ENCODE measurements at places on chromosomes 1 and 21.

DNA sequence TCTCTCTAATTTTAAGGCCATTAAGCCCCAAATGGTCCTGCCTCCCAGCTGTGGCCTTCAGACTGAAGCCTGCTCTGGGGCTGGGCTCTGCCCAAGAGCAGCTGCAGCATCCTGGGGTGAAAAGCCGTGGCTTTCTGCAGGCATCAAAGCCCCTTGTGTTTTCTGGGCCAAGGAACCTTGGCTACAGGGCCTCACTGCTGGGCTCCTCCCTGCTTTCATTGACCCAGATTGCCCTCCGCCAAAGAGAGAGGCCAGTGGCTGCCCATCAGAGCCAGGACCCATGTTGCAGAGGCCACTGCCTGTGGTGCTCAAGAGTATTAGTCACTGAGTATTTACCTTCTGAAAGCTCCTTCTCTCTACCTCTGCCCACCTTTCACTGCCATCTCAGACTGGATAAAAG, 1.6 kb downstream of the ZNF648 start:
- H3K4me3 ChIP-seq: no peak overlapping the region
- H3K36me3 ChIP-seq: no peaks in the 10 kb centered on the region
- H3K4me1 ChIP-seq: no peaks in the 10 kb centered on the region
- peaks cover 9% of the 10 kb centered on the region for H3K27me3 ChIP-seq
- DNase-seq: no peak

GRCh38 chr1:178973652-178974101, 52.0 kb upstream of the FAM20B start:
- DNase-seq: no peak
- H3K27me3 ChIP-seq: no peaks in the 10 kb centered on the region
- no peak overlapping the region for H3K4me3 ChIP-seq
- no peaks in the 10 kb centered on the region for H3K36me3 ChIP-seq

- DNase-seq: no peak
- H3K4me3 ChIP-seq: no peak overlapping the region
- no peaks in the 10 kb centered on the region for H3K27me3 ChIP-seq
- H3K4me1 ChIP-seq: no peaks in the 10 kb centered on the region
- no peak overlapping the region for H3K27ac ChIP-seq
- no peaks in the 10 kb centered on the region for H3K36me3 ChIP-seq
Measured at GRCh38 chr1:85894651-85895050, 186.4 kb upstream of the ZNHIT6 start.

DNA sequence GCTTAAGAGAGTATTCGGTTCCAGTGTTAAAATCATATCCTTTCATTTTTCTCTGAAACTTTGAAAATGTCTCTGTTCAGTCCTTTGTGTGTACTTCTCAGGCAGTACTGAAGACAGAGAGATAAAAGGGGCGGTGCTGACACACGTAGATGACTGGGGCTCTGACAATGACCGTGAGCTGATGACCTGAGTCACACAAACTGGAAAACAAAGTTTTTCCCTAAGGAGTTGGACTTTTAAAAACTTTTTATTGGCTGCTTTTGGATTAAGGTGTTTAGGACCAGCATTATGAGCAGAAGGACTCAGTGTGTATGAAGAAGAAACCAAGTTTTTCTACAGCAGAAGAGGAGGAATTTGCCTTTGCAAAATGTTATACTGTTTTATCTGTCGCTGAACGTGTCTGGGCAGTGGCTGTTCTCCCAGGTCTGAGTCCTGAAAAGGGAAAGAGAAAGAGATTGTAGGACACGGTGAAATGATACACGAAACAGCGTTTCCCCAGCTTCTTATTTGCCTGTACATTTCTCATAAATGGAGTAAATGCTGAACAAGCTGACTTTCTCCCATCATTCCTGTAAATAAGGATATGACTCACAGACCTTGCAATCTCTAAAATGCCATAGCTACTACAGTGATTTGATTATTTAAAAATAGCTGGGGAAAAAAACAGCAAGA, 51.5 kb downstream of the MAP3K7CL start:
- H3K27ac ChIP-seq: peak overlapping the region; percentile 100
- H3K4me3 ChIP-seq: peak overlapping the region; percentile 15
- peaks cover 30% of the 10 kb centered on the region for H3K4me1 ChIP-seq
- no peaks in the 10 kb centered on the region for H3K36me3 ChIP-seq
- no peaks in the 10 kb centered on the region for H3K27me3 ChIP-seq
- DNase-seq: no peak

DNA sequence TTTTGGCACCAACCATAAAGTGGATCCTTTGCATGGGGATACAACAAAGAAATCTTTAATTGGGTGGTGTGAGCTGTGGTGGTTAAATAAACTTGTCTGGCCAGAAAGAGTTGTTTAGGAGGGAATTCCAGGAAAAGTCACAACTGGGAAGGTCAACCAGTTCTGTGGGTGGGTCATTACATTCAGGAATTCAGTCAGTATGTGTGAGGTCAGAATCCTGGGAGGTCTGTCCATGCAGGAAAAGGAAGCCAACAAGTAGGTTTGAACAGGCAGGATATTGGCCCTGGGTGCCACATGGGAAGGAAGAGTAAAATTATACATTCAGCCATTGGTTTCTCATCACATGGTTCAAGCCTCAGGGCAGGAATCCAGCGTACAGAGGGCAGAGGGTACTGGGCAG, 162.3 kb upstream of the ADAMTS5 start:
- H3K4me1 ChIP-seq: no peaks in the 10 kb centered on the region
- no peaks in the 10 kb centered on the region for H3K36me3 ChIP-seq
- H3K27me3 ChIP-seq: no peaks in the 10 kb centered on the region
